Stimulated activated CD4-positive, alpha-beta T cell treated with anti-CD3 and anti-CD28 coated beads, Interleukin-1b, Interleukin-23, amount 100 ng/mL, for 4 hours (primary cell): ENCODE measurements at places on chromosomes 1 and 21.

DNA sequence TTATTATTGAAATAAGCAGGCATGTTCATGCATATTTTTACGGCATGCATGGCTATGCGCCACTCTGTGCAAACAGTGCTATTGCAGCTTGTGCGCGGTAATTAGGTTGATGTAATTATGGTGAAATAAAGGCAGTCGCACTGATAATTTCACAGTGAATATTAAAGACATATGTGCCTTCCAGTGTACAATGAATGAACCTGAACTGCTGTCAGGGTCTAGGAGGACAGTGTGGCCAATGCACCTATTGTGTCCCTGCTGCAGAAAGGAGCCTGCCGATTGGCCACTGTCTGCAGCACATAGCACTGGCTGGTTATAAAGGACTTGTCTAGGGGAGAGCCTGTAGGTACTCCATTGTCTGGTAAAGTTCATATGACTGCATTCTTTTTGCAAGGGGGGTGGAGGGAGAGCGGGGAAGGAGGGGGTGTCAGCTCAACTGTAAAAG lies 340.4 kb downstream of the USP25 start:
- no peak for DNase-seq

DNA sequence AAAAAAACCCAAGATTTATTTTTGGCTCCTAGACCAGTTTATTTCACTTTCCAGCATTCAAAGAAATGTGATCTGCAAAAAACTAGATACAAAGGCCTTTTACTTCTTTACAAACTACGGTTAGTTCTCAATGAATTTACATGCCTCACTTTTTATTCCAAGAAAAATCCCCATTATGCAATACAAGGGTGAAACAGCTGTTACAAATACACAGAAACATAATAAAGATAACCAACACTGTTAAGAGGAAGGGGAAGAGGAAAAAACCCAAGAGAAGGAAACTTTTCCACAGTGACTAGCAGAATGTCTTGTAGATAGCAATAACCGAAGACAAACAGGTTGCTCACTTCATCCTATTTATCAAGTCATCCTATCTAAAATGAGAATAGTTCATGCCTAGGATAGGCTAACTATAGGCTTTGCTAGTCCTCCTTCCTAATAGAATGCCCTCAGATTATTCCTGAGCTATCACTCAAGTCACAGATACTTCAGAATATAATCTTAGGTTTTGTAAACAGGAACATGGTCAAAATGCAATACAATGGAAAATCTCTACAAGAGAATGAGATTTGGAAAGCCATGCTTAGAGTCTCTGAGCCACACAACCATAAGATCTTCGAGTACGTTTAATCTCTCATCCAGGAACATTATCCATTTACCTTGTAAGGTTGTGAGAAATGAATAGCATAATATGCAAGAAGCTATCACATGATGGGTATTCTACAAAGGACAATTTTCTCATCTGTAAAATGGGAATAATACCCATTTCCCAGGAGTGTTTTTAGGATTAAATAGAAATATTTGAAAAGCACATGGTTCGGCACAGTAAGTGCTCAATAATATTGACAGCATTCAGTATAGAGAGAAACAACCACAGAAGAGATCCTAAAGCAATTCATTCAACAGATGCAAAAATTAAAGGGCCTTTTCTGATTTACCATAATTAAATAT lies 5.4 kb downstream of the PNRC2 start:
- no peak for DNase-seq

DNA sequence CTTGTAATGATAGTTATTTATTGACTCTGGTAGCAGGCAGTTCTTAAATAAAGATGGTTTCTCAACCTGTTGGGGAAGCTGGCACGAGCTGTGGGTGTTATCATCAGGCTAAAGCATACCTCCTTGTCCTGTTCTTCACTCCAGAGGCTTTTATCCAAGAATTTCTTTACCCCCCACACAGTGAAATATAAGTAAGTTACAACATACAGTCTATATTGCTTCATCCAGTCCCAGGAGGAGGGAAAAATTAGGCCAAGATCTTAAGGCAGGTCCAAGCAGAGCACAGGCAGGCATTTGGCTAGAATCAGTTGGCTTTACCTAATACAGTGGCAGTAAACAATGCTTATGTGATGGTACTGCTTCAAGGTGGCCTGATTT lies 6.3 kb downstream of the TMEM81 start:
- DNase-seq, result no peak

DNA sequence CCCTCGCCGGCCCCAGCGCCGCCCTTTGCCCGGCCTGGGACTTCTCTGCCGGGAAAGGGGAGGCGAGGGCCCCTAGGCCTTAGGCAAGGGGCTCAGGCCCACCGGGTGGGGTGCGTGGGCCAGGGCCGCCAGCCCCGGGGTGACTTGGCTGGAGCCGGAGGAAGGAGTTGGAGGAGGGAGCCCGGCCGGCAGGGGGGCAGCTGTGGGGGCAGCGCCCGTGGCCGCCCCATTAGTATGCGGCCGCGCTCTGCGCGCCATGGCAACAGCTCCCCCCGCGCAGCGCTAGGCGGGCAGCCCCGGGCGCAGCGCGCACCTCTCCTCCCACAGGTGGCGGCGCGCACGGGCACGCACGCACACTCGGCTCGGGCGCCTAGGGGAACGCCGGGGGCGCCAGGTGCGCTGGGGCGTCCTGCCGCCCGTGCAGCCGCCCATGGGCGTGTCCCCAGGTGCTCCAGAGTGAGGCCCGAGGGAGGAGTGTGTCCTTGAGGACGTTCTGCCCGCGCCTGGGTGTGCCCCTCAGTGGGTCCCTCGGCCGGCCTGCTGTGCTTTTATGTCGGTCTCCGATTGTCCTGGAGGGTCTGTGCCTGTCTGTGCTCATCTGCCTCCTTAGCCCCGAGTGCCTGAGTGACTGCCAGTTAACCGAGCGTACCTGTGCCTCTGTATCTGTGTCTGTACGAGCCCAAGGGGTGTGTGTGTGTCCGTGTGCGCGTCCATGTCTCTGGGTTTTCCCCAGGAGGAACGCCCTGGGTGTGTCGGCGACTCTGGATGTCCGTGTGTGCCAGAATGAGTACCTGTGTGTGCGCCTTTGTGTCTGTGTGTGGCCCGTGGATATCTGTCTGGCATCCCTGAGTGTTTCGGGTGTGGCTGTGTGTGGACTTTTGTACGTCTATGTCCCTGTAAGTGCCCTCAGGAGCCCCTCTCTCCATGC lies 38.2 kb upstream of the WASF2 start:
- DNase-seq, result peak; percentile 51

- no peak for DNase-seq
Measured at GRCh38 chr1:1753607-1754005, 24.7 kb downstream of the NADK start.

GRCh38 chr1:54161495-54162168 lies 8.8 kb upstream of the CDCP2 start:
- DNase-seq, result no peak

DNA sequence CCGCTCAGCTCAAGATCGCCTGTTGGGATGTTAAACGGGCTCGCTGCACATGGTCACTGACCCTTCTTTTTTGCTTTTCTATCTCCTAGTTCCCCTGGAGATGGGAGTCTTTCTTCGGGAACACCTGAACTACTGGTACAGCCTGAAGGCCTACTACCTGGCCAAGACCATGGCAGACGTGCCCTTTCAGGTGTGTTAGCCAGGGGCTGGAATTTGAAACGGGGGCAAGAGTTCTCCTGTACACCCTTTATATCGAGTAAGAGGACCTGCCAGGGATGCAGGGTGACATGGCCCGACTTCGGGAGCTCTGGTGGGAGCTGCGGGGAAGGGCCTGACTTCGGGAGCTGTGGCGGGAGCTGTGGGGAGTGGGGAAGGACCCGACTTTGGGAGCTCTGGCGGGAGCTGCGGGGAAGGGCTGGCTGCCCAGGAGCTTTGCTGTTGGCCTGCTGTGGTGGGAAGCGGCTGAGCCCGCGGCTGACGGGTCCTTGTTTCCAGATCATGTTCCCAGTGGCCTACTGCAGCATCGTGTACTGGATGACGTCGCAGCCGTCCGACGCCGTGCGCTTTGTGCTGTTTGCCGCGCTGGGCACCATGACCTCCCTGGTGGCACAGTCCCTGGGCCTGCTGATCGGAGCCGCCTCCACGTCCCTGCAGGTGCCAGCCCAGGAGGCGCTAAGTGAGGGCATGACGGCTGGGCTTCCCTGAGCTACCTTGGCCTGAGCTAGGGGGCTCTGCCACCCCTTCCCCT lies 24.0 kb downstream of the TFF3 start:
- no peak for DNase-seq

DNA sequence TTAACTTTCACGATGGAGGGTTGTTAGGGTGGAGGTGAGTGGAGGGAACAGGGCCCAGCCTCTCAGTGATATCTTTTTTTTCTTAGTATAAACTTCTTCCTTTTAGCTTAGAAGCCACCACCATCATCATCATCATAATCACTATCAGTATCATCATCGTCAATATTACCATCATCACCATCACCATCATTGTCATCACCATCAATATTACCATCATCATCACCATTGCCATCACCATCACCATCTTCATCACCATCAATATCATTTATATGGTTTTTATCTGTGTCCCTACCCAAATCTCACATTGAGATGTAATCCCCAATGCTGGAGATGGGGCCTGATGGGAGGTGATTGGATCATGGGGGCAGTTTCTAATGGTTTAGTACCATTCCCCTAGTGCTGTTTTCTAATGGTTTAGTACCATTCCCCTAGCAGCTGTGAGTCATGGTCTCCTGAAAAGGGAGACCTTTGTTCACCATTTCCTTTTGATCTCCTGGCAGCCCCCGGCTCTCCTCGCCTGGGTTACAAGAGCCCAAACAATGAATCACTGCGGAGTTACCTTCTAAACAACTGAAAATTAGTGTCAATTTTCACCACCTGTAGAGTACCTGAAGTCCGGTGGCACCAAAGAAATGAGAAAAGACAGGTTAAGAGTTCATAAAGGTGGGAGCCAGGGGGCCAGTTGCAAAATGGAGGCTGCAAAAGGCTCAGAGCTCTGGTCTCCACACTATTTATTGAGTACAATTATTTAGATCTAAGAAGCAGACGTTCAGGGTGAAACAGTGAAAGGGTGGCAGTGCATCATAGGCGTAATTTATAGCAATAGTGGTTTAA lies 3.1 kb upstream of the PLA2G2E start:
- DNase-seq, result no peak

- DNase-seq, result no peak
Measured at GRCh38 chr1:64775113-64775512, 30.2 kb downstream of the RAVER2 start.

DNA sequence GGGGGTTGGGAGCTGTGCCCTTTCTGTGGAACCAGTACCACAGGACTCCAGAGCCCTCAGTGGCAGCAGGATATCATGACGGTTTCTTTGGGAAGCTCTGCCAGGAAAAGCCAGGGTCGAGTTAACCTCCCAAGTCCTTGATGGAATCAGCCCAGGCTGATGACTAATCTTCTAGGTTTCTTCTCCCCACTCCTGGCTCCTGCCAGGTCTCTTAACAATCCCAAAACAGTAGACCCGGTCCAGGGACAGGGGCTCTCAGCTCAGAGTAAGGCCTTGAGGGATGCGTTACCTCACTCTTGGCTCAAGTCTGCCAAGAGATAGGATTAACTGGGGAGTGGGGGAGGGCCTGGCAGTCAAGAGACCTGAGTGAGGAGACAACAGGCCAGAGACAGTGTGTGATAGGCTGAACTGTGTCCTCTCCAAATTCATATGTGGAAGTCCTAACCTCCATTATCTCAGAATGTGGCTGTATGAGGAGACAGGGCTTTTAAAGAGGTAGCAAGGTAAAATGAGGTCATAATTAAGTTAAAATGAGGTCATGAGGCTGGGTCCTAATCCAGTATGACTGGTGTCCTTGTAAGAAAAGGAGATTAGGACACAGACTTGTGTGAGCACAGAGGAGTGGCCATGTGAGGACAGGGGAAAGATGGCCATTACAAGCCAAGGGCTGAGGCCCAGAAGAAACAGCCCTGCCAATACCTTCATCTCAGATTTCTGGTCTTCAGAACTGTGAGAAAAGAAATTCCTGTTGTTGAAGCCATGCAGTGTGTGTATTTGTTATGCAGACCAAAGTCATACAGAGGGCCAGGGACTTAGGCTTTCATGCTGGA lies 95.0 kb downstream of the BEND5 start:
- no peak for DNase-seq

DNA sequence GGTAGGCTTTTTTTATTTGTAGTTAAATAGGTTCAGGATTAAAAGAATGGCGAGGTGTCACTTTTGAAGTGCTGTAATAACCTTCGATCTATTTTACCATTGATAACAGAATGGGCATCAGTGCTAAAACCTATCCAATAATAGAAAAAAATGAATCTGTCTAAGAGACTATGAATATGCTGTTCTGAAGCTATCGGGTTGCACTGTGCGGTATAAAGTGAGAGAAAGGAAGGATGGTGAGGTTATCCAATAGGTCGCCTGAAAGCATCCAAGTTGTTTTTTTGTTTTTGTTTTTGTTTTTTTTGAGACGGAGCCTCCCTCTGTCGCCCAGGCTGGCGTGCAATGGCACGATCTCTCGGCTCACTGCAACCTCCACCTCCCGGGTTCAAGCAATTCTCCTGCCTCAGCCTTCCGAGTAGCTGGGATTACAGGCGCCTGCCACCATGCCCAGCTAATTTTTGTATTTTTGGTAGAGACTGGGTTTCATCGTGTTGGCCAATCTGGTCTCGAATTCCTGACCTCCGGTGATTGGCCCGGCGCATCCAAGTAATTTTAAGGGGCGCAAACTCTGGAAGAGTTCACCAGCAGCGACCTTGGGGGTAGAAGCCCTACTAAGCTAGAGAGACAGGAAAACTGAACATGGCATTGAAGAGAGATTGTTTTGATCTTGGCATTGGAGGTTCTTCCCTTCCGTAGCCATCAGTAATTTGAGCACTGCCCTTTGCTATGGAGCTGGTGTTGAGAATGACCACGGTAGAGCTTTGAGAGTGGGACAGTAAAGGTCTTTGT lies 8.7 kb upstream of the MDM4 start:
- no peak for DNase-seq

DNA sequence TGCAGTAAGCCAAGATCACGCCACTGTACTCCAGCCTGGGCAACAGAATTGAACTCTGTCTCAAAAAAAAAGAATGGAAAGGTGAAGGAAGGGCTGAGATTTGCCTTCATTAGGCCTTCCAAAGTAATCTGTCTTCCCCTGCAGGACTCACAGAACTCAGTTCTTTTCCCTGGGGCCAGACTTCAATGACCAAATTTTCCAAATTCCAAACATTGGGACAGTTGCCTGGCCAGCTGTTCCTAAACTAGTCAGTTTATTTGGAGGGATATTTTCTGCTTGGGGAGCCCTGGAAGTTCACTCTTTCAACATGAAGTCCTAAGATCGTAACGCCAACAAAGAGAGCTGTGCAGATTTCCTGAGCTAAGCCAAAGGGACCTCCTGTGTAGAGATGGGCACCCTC lies 5.4 kb upstream of the DEDD start:
- DNase-seq, result no peak

DNA sequence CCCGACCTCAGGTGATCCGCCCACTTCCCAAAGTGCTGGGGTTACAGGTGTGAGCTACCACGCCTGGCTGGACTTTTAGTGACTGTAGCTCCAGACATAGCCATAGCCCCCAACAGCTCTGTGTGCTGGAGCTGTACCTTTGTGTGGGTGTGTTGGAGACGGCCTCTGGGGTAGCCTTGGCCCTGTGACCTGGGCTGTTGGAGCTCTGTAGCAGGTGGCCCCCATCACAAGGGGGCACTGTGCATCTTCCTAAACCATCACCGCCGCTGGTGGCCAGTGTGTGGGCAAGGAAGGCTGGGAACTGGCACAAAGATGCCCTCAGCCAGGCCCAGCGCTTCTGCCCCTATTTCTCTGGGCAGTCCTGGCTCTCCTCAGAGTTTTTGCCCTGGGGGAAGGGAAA lies 38.4 kb upstream of the FOXO6 start:
- DNase-seq, result no peak

- DNase-seq, result no peak
Measured at GRCh38 chr1:38039331-38040088, 7.1 kb downstream of the POU3F1 start.

GRCh38 chr1:36650200-36651065 lies 167.7 kb upstream of the CSF3R start:
- peak; percentile 52 for DNase-seq

- no peak for DNase-seq
Measured at GRCh38 chr21:45326891-45327440, 39.3 kb upstream of the POFUT2 start.
